GM04504 (cell line): ENCODE measurements at places on chromosomes 2 and 18.

DNA sequence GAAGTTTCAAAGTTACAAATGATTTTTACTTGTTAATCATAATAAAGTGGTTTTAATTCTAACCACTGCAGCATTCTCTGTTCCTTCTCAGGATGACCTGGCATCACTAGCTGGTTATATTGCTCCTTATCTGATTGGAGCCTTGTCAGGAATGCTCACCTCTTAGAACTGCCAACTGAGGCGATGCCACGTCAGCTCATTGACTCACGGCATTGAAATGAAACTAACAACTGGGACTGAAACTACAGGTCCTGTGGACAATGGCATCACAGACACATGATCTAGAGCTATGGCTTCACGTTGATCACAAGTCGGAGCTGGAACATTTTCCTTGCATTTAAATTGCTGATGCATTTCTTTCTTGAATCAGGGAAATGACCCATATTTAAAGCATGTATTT lies 54.9 kb upstream of the MAP2 start:
- peak; percentile 78 for DNase-seq

GRCh38 chr2:104850361-104851290 lies 3.3 kb upstream of the POU3F3 start:
- no peak for DNase-seq

- no peak for DNase-seq
These were observed 43.0 kb downstream of the MEMO1 start for GRCh38 chr2:31967790-31968189.

- no peak for DNase-seq
These were observed 756.0 kb upstream of the LRATD1 start for GRCh38 chr2:13876491-13877037.

- DNase-seq = no peak
These were observed 69.6 kb downstream of the GYPC start for GRCh38 chr2:126725580-126725979.

GRCh38 chr2:106546391-106546990 lies 59.3 kb downstream of the CD8B2 start:
- no peak for DNase-seq

GRCh38 chr2:65901756-65902155 lies 469.4 kb upstream of the SPRED2 start:
- no peak for DNase-seq

DNA sequence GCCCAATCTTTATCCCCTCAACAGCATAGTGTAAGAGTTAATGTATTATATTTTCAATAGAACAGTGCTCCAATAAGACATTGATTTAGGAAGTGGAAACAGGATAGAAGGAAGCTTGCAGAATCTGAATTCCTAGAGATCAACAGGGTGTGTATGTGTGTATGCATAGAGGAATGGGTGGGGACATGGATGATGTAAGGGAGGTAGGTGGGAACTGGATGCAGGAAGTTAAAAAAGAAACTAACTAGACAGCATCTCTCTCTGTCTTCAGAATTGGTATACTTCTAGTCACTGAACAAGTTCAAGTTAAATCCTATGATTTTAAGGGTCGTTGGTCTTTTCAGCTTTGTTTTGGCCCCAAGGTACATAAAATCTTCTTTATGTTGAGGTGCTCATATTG lies 196.6 kb downstream of the PMAIP1 start:
- DNase-seq = no peak

GRCh38 chr2:224846161-224846560 lies 130.0 kb upstream of the CCDC195 start:
- DNase-seq = no peak

GRCh38 chr18:23812546-23813440 lies 123.5 kb downstream of the LAMA3 start:
- DNase-seq = no peak

GRCh38 chr2:154194909-154195643 lies 323.4 kb downstream of the GALNT13 start:
- peak; percentile 10 for DNase-seq

GRCh38 chr2:151297882-151298281 lies 8.4 kb upstream of the NMI start:
- DNase-seq = no peak

DNA sequence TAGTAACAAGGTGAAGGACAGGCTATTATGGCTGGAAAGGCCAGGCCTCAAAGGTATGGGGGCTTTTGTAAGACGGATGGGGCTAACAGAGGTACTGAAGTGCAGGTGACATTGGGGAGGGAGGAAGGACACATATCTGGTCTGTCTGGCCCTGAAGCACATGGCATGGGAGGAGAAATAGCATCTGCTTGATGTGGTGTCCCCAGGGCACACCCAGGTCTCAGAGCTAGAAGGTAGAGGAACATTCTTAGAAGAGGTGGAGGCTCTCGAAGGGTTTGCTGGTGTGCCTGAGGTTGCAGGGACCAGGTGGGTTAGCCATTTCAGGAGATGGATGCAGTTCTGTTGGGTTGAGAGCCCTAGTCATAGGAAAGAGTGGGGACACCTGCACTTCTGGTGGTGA lies 9.5 kb downstream of the RALB start:
- no peak for DNase-seq

DNA sequence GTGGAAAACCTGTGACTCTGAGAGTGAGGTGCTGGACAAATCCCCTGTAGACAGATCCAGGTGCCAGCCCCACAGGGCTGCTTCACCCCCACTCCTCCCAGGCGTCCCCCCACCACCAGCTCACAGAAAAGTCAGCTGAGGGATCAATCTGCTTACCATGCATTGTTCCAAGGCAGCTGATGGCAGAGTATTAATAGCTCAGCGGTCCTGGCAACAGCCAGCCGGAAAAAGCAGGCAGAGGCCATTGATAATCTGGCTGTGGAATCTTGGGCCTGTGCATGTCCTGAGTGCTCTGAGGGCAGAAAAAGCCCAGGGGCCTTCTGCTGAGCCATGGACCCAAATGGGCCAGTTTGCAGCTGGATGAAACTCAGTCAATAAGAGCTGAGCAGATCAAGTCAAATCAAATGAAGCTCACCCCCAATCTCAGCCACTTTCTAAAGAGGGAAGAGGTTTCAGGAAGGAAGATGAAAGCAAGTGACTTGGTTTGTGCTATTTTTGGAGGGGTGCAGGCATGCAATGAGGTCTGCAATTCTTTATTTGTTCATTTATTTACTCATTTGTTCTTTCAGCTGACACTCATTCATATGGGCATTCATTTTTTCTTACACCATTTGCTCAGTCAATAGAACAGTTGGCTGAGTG lies 63.4 kb downstream of the GYPC start:
- DNase-seq = no peak

DNA sequence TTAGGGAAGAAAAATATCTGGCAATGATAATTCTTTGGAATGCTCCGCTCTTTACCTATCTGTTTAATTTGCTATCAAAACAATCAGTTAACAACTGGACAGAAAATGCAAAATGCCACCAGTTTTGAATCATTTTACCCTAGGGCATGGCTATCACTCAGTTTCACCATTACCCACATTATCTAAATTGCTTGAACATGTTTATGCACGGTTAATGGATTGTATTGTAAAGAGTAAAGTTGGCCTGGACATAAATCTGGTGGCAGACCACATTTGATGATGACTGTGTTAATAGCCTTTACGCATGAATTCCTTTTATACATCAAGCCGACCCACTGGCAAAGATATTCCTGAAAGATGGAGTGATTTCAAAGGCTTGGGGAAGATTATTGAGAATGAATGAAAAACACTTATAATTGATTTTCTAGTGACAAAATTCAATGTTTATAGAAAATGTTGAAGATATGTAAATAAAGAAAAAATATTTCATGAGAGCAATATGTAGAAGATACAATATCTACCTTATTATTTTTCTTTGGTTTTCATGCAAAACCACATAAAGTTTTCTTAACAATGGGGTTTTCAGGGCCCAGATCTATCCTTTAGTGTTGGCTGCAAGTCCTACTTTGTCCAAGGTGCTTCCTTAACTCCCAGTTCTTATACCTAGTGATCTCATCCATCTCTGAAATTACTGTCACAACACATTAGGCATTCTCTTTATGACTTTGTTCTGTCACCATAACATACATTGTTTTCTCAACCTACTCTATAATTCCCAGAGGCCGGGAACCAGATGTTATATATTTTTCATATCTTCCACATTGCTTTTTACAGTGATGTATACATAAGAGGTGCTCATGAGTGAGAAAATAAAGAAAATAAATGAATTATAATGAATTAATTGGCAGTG lies 265.1 kb downstream of the RIT2 start:
- DNase-seq = no peak

DNA sequence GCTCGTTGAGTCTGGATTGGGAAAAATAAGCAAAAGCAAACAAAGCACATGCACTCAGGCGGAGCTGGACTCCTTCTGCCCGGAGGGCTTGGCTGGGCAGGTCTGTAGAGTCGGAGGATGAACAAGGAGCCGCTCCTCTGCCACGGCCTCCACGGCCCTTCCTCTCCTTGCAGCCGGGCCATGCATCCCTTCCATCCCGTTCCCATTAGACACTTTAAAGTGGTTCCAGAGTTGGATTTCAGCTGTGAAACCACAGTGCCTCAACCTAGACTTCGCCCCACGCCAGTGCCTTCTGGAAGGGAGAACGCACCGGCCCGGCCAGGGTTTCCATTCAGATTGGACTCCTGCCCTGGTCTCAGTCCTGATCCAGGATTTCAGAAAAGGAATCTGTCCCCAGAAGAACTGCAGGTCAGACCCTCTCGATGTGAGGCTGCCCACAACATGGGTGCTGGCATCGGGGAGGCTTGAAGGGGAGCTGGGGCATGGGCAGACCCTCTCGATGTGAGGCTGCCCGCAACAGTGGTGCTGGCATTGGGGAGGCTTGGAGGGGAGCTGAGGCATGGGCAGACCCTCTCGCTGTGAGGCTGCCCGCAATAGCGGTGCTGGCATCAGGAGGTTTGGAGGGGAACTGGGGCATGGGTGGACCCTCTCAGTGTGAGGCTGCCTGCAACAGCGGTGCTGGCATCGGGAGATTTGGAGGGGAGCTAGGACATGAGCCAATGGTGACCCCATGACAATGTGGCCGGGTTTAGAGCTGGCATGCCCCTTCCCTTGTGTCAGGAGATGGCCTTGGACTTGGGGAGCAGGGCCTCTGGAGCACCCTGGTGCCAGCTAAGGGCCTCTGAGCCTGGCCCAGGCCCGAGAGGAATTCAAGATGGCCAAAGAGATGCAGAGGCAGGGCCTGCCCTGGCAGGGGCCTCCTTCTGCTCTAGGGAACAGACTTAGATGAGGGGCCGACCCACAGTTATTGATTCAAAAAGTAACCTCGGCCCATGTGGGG lies 304.5 kb downstream of the NDUFA10 start:
- no peak for DNase-seq

DNA sequence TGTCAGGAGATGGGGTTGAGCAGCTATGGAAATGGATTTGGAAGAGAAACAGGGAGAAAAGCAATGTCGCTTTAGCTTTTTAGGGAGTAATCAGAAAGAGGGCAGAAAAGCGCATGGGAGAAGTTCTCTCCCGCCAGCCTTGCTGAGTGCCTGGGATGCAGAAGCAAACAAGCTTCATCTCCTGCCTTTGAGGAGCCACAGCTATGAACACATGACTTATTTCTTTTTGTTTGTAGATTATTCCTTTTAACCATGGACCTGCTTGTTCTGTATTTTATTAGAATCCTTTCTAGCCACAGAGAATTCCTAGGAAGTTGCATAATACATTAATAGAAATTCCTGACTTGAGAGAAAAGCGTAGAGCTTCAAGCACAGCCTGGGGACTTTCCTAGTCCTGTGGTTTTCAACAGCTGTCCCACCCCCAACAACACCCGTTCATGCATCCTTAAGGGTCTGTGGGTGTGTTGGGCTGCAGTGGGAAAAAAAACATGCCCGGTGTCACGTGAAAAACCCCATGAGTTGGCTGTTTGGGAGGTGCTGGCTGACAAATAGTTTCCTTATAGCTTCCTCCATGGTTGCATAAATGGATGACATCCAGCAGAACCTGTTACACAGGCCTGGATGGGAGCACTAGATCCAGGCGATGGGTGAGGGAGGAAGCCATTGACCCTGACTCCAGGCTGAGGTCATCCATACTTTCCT lies 14.9 kb downstream of the SLC9A4 start:
- no peak for DNase-seq
